Activated CD8-positive, alpha-beta T cell treated with anti-CD3 and anti-CD28 coated beads for 36 hours (primary cell): ENCODE measurements at places on chromosomes 6 and 20. TPM values are rescaled to one million over a fixed set of nuclear protein-coding genes. Genes with fewer than 3 reads are reported as not detected.

DNA sequence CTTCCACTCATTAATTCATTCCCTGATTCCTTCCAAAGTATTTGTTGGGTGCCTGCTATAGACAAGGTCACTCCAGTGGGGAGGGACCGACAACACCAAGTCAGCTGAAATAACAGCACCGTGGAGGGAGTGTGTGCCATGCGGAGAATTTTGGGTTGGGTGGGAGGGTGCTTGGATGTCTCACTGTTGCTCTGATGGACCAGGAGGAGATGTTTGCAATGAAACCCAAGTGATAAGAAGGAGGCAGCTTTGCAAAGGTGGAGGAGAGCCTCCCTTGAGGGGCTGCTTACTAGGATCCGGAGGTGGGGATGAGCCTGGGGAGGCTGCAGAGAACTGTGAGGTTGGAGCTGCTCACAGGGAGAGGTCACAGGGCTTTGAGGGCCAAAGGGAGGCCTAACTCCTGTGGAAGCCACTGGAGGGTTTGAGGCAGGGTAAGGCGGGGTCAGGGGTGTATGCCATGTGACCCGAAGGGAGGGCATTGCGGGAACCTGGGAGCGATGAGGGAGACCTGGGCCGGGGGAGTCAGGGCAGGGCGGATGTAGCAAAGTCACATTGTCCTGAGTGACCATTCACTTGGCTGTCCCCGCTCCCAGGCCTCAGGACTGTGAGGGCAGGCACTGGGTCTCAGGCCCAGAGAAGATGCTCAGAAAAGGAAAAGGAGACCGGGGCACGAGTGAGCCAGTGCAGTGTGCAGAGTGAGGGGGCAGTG, 124.5 kb downstream of the PHACTR3 start:
- H3K27ac ChIP-seq, result no peak overlapping the region
- no peaks in the 10 kb centered on the region for H3K4me1 ChIP-seq
- no peaks in the 10 kb centered on the region for H3K36me3 ChIP-seq

DNA sequence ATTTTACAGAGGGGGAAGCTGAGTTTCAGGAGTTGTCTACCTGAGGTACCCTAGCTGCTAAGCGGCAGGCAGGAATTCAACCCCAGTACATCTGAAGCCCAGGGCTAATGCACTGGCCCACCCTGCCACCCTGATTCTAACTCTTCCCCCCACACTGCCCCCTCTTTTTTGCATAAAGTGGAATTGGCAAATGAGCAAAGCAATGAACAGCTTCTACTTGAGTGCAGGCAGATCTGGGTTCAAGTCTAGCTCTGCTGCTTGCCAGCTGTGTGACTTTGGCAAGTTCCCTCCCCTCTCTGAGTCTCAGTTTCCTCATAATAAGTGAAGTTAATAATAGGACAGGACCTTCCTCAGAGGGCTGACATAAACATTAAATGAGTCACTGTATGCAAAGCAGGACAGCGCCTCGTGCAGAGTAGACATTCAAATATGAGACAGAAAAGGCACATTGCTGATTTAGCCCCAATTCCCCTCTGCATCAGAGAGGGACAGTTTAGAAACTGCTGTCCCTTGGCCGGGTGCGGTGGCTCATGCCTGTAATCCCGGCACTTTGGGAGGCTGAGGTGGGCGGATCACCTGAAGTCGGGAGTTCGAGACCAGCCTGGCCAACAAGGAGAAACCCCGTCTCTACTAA, 4.7 kb downstream of the ADA start:
- peaks cover 70% of the 10 kb centered on the region for H3K4me1 ChIP-seq
- peak overlapping the region; percentile 35 for H3K4me3 ChIP-seq
- H3K36me3 ChIP-seq, result no peaks in the 10 kb centered on the region
- DNase-seq, result peak; percentile 61

DNA sequence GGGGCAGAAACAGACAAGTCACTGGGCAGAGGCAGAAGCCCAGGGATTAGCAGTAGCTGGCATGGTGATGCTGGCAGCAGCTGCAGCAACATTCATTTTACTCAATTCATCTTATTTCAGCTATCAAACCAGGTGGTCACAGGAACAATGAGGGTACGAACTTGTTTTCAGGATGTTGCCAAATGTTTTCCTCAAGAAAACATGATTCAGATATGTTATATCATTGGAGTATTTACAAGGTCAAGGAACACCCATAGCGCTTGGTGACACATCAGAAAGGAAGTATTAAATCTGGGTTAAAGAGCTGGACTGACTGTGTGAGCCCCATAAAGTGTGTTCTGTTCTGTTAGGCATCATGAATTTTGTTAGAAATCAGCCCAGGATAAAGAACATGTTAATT, 456.9 kb upstream of the ID4 start:
- H3K36me3 ChIP-seq, result no peaks in the 10 kb centered on the region
- H3K4me1 ChIP-seq, result no peaks in the 10 kb centered on the region
- H3K4me3 ChIP-seq, result no peak overlapping the region
- no peak for DNase-seq
- no peaks in the 10 kb centered on the region for H3K27me3 ChIP-seq

DNA sequence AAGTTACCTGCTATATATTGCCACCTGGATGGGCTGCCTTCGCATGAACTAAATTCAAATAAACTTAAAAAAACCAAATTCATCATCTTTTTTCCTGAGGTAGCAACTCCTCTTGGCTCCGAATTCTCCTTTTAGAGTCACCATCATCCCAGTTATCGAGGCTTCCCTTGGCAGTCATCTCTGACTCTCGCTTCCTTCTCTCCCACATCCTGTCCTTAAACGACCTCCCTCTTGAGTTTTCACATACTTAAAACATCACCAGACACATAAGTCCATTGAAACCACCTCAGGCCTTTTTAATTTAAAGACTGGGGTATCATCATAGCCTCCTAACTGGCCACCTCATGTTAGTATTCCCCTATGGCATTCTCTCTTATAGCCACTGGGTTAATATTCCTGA, 296.1 kb upstream of the FLRT3 start:
- no peaks in the 10 kb centered on the region for H3K36me3 ChIP-seq
- no peak overlapping the region for H3K4me3 ChIP-seq
- H3K27me3 ChIP-seq, result no peaks in the 10 kb centered on the region
- H3K4me1 ChIP-seq, result no peaks in the 10 kb centered on the region

- no peak within 1 kb of the TSS for H3K27ac ChIP-seq
- H3K27me3 ChIP-seq, result peaks cover 56% of the 10 kb centered on the region
- H3K4me1 ChIP-seq, result peaks cover 18% of the 10 kb centered on the region
- peak; percentile 52 for DNase-seq
- no peaks in the 10 kb centered on the region for H3K36me3 ChIP-seq
Observed at GRCh38 chr6:131807644-131808459, at the start of gene ENPP1. Gene ENPP1, plus strand, starts transcription at chr6:131808020. Its CDS starts 16 bp downstream, at chr6:131808036.

DNA sequence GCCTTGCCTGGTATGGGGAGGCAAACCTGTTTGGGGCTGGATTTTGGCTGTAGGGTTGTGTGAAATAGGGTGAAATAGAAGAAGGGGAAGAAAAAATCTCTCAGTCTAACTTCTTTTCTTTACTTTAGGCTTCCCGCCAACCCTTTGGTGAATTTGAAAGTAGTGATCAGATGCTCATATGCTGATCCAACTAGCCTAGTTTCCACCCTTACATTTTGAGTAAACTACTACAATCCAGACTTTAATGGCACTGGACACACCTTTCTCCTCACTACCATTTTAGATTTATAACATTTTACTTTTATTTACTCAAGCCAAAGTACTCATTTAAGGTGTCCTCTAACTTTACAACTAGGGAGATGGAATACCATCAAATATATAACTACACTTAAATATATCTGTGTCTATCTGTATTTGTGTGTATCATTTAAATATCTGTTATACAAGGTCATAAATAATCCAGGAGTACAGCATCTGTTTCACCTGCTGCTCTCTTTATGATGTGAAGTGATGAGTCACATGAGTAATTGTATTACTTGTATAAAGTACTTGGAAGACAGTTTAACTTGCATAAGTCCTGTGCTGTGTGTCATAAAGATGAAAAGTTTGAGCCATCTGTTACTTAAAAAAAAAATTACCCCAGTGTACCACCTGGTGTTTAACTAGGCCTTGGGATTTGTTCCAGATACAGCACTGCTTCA, 172.1 kb downstream of the CDKAL1 start:
- H3K36me3 ChIP-seq, result no peaks in the 10 kb centered on the region
- no peak overlapping the region for H3K27ac ChIP-seq
- no peak for DNase-seq
- H3K27me3 ChIP-seq, result no peaks in the 10 kb centered on the region
- H3K4me1 ChIP-seq, result peaks cover 66% of the 10 kb centered on the region

DNA sequence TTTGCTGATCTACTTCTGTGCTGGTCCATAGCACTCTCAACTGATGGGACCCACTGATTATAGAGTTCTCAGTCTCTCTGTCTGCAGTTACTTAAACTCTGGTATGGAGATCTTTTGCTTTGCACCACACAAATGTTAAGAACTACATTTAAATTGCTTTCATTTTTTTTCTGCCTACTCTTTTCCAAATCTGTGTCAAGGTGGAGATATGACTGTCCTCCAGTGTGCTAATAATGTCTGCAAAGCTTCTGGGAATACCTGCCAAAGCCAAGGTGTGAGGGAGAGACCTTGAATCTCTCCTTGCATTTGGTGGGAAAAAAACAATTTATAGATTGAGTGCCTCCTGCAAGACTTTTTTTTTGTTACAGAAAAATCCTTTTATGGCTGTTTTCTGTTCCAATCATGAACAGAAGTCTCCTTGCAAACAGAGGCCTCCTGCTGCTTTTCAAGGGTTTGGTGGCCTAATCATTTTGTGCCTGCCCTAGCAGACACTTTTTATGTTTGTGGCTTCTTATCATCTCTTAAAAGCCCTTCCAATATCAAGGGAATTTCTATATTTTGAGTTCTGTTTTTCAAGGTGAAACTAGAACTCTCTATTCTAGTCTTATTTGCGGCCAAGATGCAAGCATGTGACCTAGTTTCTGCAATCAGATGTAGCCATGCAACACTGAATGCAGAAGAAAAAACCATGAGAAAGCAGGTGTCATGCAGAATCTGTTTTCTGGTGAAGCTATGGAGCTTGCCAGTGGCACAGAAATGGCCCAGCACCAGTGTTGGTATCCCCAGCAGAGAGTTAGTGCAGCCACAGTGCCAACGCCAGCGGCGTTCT, 23.2 kb upstream of the AKIRIN2 start:
- H3K27ac ChIP-seq, result no peak overlapping the region
- peaks cover 17% of the 10 kb centered on the region for H3K4me1 ChIP-seq
- H3K4me3 ChIP-seq, result no peak overlapping the region
- DNase-seq, result no peak
- H3K27me3 ChIP-seq, result no peaks in the 10 kb centered on the region

DNA sequence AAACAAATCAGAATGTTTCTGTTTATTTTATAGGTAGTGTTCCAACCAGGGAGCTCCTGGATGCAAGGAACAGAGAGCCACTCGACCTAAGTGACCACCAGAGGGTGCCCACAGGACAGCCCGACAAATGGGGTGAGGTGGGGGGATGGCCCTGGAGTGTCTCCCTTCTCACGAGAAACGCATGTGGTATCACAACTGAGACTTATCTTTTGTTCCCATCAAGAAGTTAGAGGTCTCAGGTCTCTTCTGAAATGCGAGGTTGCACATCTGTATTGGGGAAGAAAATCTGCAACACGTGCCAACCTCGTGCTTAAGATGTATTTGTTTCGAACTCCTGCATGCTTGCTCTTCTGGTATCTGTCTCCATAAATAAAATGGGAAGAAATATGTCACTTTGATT, 104.0 kb downstream of the ISM1 start:
- H3K4me3 ChIP-seq, result no peak overlapping the region
- peak; percentile 52 for DNase-seq
- H3K27me3 ChIP-seq, result peaks cover 20% of the 10 kb centered on the region
- H3K36me3 ChIP-seq, result no peaks in the 10 kb centered on the region
- H3K27ac ChIP-seq, result no peak overlapping the region

Gene WFDC5
- total RNA-seq, result not detected

Gene COL11A2
- 1.4 TPM for total RNA-seq

Gene MLIP
- total RNA-seq, result not detected

Gene CAGE1
- 0.18 TPM for total RNA-seq

Gene CYP39A1
- total RNA-seq, result not detected
